ENCODE measurements at places on chromosomes 7 and 10.

DNA sequence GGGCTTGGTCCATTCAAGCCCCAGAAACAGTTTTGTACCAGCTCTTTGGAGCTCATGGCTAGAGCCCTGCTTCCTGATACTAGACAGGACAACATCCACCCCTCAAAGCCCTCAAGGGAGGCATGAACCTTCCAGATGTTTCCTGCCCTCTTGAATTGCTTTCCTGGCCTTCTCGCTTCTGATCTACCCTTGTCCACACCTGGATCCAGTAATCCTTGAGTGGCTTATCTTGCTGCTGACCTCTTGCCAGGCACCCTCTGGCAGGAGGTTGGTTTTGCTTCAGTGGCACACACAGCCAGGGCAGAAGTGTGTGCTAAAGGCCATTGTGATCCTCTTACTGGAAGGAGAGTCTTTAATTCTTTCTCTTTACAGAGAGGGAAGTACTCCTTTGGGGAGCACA lies 495.8 kb downstream of the PLXNA4 start:
- no peak for DNase-seq

- DNase-seq = no peak
Observed at GRCh38 chr10:8618834-8619233, 564.3 kb downstream of the GATA3 start.

DNA sequence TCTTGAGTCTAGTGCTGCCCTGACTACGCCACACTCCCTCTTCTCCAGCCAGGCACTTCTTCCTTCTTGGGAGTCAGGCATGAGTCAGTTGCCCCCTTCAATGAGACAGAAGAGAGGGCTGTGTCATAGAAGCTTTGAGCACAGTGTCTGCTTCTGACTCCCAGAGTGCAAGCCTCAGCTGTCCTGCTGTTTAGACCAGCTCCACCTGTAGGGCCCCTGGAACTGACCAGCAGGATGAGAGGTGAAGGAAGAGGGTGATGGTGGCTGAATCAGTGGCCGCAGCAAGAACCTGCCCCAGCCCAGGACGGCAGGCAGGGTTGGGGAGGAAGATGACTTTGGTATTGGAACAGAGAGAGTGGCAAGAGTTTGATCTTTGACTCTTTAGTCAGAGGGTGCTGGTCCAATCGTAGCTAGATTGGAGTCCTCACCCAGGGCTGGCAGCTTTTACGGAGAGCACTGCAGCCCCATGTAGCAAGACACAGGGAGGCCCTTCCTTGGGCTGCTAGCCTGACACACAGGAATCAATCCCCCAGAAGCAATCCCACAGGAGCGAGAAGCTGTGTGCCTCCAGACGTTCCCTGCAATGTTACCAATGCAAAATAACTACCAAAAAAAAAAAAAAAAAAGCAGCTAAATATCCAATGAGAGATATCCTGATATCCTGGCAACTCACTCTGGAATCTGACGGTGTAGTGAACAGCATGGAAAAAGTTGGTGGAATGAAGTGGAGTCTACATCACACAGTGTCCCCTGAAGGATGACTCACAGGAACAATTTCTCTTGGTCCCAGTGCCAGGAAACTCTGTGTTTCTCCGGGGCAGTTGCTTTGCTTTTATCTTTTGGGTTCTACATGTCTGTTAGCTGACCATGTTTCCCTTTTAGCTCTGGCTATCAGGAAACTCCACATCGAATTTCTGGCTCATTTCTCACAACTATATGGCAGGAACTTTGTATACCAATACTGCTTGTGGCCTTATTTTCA lies 6.9 kb downstream of the C10orf62 start:
- no peak for DNase-seq

- no peak for DNase-seq
Observed at GRCh38 chr10:108039821-108040584, 875.5 kb upstream of the SORCS1 start.

- no peak for DNase-seq
Observed at GRCh38 chr7:79132844-79133451, 320.5 kb downstream of the MAGI2 start.

- no peak for DNase-seq
Observed at GRCh38 chr7:138491612-138492386, 31.7 kb downstream of the TRIM24 start.

DNA sequence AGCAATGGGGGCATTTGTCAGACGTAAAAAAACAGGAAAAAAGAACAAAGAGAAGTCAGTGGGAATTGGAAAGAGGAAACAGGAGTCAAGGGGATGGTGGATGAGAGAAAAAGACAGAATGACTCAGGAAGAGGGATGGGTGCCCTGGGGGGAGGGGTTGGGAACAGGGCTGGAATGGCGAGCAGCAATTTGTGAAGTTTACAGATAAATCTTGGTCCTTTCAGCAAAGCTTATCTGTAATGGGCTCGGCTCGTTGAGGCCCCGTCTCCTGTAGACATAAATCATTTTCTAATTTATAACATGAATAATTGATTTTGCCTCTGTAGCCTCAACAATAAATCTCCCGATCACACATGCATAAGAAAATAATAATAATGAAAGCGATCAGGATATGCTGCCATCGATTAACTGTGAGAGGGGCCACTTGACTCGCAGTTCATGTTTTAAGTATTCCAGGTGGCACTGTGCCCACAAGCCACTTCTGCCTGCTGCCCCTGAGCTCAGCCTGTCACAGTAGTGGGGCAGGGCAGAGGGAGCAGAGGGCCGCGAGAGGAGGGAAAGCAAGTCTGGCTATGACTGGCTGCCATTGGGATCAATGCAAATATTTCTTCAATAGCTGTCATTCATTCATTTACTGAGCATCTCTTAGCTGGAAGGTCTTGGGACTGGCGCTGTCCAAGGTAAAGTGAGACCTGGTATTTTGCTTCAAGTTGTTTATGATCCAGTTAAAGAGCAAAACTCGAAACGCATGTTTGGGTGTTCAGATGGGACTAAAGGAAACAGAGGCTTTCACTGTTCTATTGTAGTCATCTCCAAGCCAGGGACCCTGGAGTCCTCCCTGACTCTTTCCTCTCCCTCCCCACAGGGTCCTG lies 47.4 kb upstream of the R3HCC1L start:
- no peak for DNase-seq

All from osteocyte (in vitro differentiated cells).